ENCODE measurements at places on chromosomes 1 and 21.
A peak's percentile ranks its signal among the peaks of the same experiment; 100 is the strongest.

DNA sequence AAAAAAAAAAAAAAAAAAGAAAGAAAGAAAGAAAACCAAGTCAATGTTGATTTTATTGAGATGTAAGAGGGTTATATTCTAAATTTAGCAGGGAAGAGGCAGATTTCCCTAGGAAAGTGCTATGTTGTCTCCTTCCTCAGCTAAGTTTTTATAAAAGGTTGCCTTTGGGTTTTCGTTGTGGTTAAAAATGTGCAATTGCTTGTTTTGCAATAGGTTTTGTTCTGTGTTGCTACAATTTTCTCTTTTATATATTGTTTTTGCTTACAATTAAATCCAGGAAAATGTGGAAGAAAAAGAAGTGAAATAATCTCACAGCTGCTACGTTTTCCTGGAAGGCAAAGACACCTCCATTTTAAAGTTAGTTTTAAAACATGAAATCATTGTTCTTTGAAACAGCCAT lies 136.7 kb upstream of the C1orf105 start:
- no peak for DNase-seq

DNA sequence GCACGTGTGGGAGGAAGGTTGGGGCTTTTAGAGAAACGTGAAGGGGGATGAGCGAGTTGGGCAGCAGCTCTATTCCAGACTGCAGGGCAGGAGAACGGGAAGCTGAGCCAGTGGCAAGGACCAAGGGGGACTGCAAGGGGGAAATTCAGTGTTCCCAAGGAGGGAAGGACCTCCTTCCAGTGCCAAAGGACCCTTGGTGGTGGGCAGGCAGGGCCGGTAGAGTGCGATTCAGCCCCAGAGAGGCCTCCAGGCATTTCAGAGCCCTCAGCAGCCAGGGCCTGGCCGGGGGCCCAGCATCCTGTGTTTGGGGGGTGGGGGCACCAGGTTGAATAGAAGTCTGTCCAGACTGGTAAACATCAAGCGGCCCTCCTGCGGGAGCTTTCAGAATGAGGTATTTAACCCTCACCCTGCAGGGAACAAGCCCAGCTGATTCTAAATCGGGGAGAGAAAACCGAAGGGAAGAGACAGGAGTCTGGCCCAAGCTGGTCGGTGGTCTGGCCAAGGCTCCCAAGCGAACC lies 2.3 kb downstream of the COL9A2 start:
- no peak for DNase-seq

DNA sequence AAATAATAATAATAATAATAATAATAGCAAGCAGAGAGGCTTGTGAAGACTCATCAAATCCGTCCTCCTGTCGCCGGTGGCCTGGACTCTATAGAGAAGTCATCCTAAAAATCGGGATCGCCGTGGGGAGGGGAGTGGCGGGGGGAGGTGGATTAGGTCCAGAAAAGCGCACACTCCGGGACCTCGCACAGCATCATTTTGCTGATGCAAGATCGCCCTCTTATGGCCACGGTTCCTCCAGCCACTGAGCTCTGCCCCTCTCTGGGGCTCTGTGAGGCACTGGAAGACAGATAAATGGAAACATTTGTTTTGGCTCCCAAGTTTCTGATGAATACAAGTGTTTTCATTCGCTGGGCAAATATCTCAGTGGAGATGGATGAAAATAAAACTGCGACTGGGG lies 612.0 kb downstream of the MATN1 start:
- no peak for DNase-seq

DNA sequence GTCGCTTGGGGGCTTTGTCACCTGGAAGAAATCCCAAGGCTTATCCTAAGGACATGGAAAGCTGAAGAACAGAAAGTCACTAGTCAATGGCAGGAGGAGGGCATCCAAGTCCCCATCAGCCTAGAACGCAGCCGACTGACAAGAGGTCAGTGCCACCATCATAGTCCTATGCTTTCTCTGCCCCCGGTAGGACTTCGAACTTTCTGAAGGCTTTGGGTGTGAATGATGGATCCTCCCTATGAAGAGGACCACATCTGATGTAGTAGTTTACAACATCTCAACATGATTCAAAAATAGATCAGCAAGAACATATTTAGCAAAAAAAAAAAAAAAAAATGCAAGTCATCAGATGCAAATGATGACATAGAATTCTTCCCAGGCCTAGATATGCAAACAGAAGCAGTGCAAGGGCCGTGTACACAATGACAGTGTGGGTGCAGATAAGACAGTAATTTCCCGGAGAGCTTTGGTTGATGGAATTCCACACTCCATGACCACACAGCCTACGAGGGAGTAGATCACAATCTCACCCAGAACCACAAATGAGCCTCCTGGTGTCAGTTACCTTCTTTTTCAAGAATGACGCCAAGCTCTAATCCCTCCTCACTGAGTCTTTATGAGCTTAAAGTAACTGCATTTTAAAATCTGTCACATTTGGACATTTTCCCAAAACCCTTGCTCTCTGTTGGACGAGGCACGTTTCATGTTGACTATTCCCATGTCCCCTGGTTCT lies 88.2 kb downstream of the PSMG1 start:
- no peak for DNase-seq

DNA sequence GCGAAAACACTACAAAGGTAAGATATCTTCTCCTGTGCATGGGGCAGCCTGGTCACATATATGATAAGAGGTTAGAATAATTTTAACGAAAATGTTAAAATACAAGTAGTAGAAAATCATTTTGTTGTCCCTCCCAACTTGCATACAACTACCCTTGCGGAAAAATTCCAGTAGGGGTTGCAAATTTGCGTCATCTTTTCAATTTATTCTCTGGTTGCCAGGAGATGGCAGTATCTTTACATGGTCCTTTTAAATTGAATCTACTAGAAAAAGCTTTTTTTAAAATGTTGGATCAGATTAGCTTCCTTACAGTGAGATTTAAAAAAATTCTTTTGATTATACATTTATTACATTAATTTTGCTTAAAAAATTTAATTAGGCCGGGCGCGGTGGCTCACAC lies 10.9 kb downstream of the S100PBP start:
- DNase-seq: no peak

GRCh38 chr21:22650226-22650625 lies 1652.0 kb downstream of the NCAM2 start:
- DNase-seq: no peak

DNA sequence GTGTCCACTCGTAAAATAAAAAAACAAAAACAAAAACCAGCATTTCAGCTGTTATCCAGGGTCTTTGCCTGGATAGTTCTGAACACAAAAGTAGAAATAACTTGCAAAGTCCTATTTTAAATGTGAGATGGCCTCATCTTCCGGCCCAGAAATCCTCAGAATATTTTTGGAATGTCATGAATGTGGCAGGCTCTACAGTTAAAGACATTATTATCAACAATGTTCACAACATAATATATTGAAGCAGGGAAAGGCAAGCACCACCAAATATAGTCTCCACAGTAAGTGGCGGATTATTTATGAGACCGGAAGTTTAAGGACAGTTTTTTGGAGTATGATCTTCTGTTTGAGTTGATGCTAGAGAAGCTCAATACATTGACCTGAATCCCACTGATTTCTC lies 1.2 kb upstream of the C1orf198 start:
- no peak for DNase-seq

GRCh38 chr1:10128101-10128765 lies 82.1 kb upstream of the KIF1B start:
- no peak for DNase-seq

DNA sequence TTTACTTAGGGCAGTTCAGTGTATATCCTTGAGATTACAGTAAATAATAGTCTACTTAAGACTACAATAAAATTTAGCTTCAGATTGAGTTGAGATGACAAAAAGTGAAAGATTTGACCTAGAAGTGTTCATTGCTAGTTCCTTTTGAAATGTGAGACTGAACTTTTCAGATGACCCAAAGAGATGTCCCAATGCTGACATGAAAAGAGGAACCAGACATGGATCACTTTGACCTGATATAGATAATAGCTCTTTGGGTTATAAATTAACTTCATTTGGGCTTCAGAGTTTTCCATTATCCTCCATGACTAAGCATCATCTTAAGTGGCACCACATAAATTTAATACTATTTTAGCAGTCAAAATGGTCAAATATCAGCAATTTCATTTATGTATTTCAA lies 25.7 kb upstream of the OR10J5 start:
- DNase-seq: no peak

DNA sequence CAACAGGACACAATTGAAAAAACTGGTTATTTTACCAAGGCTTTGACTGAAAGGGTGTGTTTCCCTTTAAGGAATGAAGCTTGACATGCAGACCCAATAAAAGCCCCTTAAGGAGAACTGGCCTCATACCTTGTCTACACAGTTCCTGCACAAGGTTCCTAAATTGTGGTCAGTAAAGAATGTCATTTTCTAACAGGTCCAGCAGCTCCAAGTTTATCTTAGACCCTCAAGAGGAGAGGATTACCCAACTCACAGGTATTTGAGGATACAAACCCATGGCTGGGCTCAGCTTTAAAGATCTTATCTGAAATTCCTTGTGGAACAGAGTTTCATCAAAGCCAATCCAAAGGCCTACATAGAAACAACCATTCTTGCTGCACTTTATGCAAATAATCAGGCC lies 31.4 kb upstream of the CBR3 start:
- DNase-seq: no peak

- no peak for DNase-seq
These were observed 10.7 kb downstream of the KCNA10 start for GRCh38 chr1:110508028-110508940.

GRCh38 chr1:55481634-55482033 lies 266.5 kb upstream of the USP24 start:
- no peak for DNase-seq

GRCh38 chr1:40948741-40949443 lies 30.6 kb upstream of the CTPS1 start:
- peak; percentile 97 for DNase-seq

DNA sequence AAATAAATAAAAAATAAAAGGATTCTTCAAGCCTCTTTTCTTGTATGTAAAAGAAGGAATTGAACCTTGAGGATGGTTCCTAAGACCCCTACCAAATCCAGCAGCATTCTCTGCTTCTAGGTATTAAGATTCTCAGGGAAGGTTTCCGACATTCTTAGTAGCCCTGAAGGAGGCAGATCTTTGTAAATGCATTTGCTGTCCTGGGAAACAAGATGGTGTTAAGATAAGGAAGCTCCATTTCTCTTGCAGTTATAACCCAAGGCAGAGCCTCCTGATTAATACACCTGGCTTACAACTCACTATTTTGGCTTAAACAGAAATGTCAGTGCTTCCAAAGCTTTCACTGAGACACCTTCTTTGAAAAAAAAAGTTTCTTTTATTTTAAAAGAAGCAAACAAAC lies 393.8 kb downstream of the DISC1 start:
- DNase-seq: no peak

GRCh38 chr1:38603907-38604306 lies 255.7 kb downstream of the RRAGC start:
- DNase-seq: no peak

DNA sequence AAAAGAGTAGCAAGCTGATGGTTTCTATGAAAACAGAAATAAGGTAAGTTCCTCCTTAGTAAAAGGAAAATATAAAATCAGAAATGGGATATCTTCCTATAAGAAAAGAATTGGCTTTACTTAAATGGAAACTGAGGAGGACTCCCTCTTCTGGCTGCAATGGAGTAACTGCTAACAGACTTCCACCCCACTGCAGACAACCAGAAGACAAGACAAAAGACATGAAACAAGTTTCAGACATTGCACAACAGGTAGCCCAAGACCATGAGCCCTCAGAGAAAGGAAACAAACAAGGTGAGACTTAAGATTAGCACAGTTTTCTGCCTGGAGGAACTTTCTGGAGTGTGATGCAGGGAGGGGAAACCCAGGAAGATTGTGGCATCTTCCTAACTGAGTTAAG lies 17.0 kb upstream of the OLFML2B start:
- no peak for DNase-seq

DNA sequence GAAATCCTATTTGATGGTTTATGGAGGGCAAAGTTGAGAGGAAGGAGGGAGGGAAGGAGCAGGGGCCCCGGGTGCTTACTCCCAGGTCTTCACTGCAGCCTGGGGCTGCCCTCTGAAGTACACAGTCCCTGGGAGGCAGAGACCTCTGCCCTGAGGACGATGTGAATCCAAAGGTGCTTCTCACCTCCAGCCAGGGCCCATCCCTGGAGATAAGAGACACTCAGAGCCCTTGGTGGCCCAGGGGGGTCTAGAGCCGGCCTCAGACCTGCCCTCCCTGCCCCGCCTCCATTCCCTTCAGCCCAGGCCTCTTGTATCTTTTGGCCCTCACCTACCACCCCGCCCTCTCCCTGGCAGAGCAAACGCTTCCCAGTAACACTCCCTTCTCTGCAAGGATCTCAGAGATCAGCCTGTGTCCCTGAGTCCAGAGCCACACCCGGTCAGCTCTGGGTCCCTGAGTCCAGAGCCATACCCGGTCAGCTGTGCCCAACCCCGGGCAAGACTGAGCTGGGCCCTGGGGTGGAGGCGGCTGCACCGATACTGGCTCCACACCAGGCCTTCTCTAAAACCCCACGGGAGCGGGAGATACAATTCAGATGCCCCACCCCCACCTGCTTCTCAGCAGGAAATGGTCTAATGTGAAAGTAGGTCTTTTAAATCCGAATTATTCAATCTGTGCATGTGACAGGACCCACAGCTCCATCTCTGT lies 3.6 kb upstream of the GNB1 start:
- no peak for DNase-seq

GRCh38 chr1:220733086-220733601 lies 15.0 kb upstream of the MTARC2 start:
- peak; percentile 58 for DNase-seq

GRCh38 chr1:201900476-201900875 lies 11.8 kb downstream of the SHISA4 start:
- no peak for DNase-seq

GRCh38 chr1:7478809-7479499 lies 292.1 kb upstream of the VAMP3 start:
- no peak for DNase-seq

GRCh38 chr1:30402031-30402430 lies 321.4 kb downstream of the MATN1 start:
- DNase-seq: no peak

DNA sequence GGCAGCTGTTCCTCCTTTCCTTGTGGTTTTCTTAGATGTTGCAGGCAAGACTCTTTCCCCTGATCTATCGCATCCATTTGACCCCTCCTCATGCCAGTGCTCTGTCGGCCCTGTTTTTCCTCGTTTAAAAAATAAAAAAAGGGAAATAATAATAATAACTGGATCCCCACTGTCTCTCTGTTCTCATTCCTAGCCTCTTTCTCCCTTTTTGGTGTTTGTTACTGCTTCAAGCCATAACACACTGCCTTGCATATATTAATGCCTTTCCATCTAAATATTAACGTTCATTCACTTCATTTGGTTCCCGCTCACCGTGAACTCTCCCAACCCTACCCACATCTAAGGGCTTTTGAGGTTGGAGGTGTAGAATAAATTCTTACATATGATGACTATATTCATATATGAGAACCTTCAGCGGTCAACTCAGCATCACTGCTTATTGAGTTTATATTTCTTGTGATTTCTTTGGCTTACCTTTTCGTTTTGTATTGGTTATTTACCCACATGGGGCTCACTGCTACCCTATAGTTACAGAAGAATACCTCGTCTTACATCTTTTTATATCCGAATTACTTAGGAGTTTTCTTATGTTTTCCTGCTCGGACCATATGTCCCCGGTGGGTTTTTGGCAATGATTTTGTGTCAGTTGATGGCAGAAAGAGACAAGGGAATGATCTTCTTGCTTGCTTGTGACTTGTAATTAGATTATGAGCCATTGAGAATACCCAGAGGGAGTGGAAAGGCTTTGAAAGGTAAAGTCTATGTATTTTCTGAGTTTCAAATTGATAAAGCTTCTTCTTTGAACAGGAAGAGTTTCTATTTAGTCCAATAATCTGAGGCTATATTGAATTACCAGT lies 805 bp downstream of the ATG4C start:
- no peak for DNase-seq

- no peak for DNase-seq
These were observed 13.0 kb upstream of the BATF3 start for GRCh38 chr1:212712451-212713303.

- peak; percentile 39 for DNase-seq
These were observed 927 bp downstream of the UAP1 start for GRCh38 chr1:162562470-162562828.
